ENCODE measurements at places on chromosomes 12 and 14.

- peak; percentile 88 for DNase-seq
These were observed 23.5 kb downstream of the APPL2 start for GRCh38 chr12:105212438-105212837.

DNA sequence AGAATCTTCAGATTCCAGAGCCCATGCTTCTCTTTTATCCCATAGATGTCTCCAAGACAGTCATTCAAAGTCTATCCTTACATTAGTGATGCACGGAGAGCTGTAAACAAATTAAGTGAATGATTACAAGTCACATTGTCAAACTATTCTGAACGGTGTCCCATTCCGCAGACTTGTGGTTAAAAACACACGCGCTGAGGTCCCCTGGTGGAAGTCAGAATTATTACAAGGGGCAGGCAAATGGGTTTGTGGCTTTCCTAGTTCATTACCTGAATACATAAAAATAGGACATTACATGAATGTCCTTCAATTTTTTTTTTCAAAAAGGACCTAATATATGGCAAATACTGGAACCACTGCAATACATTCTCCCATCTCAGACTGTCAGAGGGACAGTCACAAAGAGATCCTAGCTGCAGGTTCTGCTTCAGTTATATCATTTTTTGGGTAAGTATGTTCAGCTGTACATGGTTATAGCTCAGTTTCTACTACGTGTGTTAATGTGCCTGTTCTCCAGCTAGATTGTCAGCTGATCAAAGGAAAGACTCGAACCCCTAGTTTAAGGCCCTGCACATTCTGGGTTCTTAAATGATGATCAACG lies 53.1 kb upstream of the STON2 start:
- DNase-seq: peak; percentile 55

DNA sequence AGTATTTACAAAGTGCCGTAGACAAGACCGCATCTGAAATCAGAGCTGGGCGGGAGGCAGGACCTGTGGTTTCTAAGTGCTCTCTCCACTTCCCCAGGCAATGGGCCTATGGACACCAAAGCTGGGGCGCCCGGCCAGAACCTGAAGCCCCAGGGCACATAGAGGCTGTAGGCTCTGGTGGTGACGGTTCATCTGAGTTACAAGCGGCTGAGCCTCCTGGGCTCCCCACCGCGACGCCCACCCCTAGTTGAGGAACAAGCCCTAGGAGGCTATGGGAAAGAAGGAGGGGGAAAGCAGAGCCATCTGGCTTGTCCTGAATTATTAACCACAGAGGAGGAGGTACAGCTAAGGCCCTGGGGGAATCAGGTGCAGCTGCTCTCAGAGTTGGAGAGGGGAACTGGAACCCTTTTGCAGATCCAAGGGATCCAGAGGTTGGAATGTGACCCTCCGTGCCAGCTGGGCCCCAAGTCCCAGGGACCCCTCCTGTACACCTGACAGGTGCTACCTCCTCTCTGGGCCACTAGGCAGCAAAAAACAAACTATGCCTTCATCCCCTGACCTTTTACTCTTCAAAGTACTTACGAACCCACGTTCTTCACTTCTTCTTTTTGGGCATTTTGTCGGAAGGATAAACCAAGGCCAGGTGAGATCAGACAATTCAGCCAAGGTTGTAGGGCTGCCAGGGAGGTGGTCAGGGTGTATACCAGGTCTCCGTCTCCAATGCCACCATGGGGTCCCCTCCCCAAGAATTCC lies 77.2 kb downstream of the ARL6IP4 start:
- DNase-seq: no peak

- DNase-seq: no peak
These were observed 1.7 kb downstream of the HNF1A start for GRCh38 chr12:120979862-120980696.

DNA sequence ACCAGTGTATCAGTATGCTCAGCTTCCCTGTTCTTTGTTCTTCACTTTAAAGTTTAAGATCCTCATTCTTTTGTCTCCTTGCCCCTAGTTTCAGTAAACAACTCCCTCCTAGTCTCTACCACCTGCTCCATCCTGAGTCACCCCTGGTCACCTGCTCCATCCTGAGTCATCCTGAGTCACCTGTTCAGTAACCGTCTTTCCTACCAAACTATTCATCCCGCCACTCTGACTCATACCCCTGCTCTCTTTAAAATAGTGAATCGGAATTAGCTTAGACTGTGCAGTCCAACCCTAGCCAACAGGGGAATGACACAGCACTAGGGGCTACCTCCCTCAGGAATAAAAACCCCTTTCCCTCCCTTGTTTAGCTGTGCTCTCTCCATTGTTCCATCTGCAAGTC lies 888.1 kb upstream of the MDGA2 start:
- DNase-seq: no peak

DNA sequence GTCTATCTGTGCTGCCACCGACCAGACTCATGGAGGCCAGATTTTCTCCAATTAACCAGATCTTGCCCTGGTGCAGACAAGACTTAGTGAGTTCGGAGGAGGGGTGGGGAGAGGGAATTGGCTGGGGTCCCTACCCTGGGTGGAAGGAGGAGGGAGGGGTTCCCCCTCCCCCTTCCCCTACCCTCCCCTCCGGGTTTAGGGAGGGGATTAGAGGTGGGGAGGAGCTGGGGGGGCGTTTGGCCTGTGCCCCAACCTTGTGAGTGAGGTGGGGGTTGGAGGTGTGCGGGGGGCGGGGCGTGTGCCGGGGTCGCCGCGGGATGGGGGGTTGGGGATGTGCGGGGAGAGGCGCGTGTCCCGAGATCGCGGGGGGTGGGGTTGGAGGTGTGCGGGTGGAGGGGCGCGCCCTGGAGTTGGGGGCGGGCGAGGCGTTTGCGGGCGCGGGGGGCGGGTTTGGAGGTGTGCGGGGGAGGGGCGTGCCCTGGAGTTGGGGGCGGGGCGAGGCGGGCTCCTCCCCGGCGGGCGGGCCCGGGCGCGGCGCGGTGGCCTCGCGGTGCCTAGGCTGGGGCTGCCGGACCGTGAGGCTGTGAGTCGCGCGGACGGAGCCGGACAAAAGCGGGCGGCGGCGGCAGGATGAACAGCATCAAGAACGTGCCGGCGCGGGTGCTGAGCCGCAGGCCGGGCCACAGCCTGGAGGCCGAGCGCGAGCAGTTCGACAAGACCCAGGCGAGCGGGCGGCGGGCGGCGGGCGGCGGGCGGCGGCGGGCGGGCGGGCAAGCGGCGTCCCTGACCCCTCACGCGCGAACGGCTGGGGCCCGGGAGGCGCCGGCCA lies at the start of gene HIP1R:
Gene HIP1R, plus strand, starts transcription at position 537 of the 829 bp plus-strand sequence. Its CDS starts 94 bp downstream, at position 631.
- DNase-seq: no peak

DNA sequence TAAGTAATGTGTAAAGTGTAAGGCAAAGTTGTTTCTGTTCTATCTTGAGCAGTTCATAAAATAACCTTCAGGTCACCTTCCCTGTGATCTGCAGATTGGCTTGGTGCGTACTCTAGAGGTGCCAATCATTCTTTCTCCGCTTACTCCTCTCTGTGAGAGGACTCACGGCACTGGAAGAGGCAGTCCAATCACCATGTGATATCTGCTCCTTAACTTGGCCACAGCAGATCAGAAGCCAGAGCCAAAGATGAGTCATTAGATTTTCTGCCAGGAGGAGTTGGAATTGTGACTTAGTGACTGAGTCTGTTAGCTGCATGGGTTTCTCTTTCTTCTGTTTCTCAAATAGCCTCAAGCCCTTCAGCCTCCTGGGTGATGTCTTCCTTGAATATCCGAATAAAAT lies 165.5 kb downstream of the SLC41A2 start:
- DNase-seq: peak; percentile 88

DNA sequence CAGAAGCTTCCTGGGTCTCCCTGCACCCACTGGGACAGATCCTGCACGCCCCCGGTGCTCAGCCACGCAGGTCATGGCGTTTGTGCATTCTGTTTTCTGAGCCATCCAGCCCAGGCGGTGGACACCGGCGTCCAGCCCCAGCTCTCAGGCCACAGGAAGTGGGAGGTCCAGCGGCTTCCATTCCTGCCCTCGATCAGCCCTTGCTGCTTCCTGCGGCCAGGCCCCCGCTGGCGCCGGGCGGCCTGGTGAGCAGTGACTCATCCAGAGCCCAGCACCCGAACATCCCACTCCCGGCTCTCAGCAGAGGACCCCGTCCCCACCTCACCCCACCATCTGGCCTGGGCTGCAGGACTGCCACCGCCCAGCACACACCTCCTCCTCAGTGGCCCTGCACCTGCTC lies 18.0 kb upstream of the NUDT14 start:
- no peak for DNase-seq

GRCh38 chr12:53232646-53233461 lies 845 bp upstream of the RARG start:
- DNase-seq: peak; percentile 9

DNA sequence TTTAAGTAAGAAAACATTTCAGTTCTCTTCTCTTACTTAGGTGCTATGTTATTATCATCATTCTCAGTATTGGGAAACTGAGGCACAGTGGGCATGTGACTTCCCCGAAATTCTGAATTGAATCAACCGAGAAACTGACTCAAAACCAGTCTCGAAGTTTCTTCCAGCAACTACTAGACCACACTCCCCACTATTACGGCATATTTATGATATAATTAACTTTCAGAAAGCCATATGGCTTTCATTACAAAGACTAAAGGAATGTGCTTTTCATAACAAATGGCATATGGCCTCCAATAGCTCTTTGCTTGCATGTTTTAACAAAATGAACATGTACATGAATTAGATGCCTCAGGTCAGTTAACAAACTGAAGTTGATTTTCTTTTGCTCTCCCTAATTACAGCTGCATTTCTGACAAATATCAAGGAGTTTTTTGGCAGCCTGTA lies 182.9 kb upstream of the SLC38A2 start:
- peak; percentile 93 for DNase-seq

DNA sequence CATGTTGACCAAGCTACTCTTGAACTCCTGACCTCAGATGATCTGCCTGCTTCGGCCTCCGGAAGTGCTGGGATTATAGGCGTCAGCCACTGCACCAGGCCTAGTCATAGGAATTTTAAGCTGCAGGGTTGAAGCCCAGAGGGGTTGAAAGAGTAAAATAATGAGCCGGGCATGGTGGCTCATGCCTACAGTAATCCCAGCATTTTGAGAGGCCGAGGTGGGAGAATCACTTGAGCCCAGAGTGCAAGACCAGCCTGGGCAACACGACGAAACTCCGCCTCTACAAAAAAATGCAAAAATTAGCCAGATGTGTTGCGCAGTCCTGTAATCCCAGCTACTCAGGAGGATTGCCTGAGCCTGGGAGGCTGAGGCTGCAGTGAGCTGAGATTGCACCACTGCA lies 69.6 kb downstream of the GALNT8 start:
- no peak for DNase-seq

- no peak for DNase-seq
These were observed 26.7 kb downstream of the GTF2A1 start for GRCh38 chr14:81193924-81194633.

- no peak for DNase-seq
These were observed 311.9 kb downstream of the CACNA1C start for GRCh38 chr12:2364631-2365051.

- no peak for DNase-seq
These were observed 70.1 kb downstream of the CLIP1 start for GRCh38 chr12:122352394-122352793.

DNA sequence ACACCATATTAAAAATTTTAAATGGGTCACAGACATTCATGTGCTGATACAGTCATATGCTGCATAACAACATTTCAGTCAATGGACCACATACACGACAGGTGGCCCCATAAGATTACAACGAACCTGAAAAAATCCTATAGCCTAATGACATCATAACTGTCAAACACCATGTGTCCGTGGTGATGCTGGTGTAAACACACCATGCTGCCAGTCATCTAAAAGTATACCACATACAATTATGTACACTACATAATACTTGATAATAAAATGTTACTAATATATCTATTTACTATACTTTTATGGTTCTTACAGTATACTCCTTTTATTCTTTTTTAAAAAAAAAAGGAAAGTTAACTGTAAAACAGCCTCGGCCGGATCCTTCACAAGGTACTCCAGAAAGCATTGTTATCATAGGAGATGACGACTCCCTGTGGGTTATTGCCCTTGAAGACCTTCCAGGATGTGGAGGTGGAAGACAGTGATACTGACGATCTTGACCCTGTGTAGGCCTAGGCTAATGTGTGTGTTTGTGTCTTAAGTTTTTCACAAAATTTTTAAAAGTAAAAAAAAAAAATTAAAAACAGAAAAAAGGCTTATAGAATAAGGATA lies 5.0 kb upstream of the TDG start:
- DNase-seq: no peak

- DNase-seq: no peak
These were observed 76.8 kb downstream of the NINJ2 start for GRCh38 chr12:586318-587071.

DNA sequence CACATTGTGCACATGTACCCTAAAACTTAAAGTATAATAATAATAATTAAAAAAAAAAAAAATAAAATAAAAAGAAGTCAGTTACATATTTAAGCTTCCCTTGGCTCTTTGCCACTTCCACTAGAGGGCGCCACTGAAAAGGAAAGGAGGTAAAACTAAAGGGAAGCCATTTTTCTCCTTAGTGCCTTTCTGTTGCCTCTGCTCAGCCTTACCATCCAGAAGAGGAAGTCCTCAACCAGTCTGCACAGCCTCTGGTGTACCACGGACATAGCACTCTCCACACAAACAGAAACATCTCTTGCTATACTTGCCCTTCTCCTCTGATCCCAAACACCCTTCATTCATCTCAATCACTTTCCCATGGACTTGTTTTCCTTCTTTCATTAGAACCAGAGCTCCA lies 169.0 kb upstream of the EEA1 start:
- no peak for DNase-seq

- no peak for DNase-seq
These were observed 68.5 kb downstream of the FBXL14 start for GRCh38 chr12:1525858-1526257.

DNA sequence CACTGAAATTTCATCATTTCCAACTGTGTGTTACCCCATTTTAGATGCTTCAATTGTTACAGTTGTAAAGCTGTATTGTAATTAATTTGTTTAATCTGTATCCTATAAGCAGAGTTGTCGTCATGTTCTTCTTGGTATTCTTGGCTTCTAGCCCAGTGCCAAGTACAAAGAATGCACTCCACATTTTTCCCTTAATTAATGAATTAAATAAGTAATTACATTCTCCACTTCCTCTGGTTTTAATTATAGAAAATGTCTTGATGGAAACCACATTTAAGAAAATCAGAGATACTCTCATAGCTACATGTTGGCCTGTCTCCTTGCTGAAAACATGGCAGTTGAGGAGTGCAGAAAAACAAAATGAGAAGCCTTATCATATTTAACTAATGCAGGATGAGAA lies 746 bp downstream of the DNAI7 start:
- DNase-seq: peak; percentile 51

Data from fibroblast of upper back skin (primary cell).